ENCODE measurements at places on chromosomes 11 and 22.
A peak's percentile ranks its signal among the peaks of the same experiment; 100 is the strongest.

DNA sequence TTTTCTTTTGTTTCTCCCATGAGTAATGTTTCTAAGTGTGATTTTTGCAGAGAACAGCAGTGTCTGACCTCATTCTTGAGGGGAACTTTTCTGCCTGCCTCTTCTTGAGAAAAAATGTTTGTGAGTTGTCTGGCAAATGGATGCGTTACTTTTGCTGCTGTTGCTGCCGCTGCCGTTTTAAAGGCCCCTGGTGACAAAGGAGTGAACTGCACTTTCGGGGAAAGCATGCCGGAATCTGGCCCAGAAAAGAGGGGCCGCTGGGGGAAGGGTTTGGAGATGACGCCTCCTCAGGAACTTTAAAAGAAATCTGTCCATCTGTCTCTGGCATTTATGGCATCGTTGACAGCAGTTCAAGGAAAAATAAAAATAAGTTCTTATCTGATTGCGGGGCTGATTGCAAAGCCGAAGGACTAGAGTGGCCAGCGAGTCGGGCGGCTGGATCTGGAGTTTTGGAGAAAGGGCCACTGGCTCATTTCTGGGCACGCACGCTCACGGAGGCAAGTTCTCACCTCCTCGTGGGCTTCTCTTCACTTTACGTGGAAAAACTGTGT is 16.5 kb downstream of the ZBTB16 start:
- DNase-seq = peak; percentile 65

DNA sequence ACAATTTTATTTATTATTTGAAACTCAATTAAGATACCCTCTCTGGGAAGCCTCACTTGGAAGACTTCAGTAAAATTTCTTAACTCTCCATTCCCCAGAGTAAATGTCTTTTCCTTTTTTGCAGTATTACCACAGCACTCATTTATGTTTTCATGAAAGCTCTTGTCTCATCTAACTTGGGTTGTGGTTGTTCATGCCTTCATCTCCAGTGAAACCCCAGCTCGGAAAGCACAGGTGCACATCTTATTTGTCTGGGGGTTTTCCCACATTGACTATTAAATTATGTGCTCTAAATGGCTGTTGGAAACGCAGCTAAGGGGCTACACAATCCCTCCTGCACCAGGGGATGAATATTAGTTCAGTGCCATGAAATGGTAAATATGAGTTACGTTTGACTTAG is 954.2 kb upstream of the RAG2 start:
- no peak for DNase-seq

- no peak for DNase-seq
Measured at GRCh38 chr22:43183496-43184277, 3.2 kb downstream of the TTLL12 start.

GRCh38 chr11:24082860-24083259 is 414.0 kb upstream of the LUZP2 start:
- no peak for DNase-seq

GRCh38 chr11:35174666-35175065 is 35.7 kb downstream of the CD44 start:
- no peak for DNase-seq

DNA sequence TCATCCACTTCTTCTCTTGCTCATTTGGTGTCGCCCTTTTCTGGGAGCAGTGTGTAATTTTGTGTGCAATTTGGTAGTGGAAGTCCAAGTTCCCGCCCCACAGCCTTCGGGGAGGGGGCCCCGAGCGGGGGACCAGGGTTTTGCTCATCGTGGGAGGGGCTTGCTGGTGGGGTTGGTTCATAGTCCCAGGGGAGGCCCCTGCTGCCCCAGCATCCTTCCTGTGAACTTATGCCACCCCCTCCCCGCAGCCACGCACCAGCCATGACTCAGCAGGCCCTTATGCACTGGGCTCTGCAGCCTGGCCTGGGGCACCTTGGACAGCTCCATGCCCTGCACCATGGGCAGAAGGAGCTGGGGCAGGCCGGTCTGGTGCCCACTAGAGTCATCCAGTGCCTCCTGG is 1183.6 kb downstream of the BRD1 start:
- DNase-seq = no peak

DNA sequence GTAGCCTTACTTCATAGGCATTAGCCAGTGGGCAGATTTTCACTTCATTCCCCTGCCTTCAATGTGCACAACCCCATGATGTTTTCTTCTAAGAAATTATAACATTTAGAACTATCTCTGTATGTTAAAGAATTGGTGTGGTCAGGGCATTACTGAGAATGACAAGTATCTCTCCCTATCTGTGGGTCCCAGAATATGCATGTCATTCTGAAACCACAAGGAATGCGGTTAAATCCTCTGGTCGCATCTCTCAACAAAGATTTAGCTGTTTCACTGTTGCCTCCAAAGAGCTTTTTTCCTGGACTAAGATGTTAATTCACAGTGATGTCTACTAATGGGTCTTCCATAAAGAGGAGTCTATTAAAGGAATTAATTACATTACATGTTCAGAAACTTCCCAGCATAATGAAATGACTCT is 62.7 kb downstream of the LIF start:
- no peak for DNase-seq

GRCh38 chr11:69732910-69733309 is 29.1 kb upstream of the FGF19 start:
- no peak for DNase-seq

- DNase-seq = no peak
Measured at GRCh38 chr22:22616636-22617035, 27.8 kb upstream of the GGTLC2 start.

DNA sequence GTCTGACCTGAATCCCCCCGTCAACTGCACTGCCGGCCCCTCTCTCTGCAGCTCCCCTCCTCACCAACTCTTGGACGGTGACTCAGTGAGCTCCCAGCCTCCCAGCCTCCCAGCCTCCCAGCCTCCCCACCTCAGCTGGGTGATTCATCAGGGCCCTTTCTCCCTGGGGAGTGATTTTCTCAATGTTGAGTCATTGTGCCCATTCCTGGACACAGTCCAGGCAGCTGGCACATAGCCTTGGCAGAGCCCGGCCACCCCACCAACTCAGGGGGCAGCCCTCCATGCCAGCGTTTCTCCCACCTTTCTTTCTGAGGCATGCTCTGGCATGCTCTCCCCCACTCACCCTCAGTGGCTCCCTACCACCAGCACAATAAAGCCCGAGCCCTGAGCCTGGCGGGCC is 30.7 kb downstream of the PDE2A start:
- no peak for DNase-seq

GRCh38 chr11:46451759-46452158 is 60.2 kb upstream of the CHRM4 start:
- no peak for DNase-seq

DNA sequence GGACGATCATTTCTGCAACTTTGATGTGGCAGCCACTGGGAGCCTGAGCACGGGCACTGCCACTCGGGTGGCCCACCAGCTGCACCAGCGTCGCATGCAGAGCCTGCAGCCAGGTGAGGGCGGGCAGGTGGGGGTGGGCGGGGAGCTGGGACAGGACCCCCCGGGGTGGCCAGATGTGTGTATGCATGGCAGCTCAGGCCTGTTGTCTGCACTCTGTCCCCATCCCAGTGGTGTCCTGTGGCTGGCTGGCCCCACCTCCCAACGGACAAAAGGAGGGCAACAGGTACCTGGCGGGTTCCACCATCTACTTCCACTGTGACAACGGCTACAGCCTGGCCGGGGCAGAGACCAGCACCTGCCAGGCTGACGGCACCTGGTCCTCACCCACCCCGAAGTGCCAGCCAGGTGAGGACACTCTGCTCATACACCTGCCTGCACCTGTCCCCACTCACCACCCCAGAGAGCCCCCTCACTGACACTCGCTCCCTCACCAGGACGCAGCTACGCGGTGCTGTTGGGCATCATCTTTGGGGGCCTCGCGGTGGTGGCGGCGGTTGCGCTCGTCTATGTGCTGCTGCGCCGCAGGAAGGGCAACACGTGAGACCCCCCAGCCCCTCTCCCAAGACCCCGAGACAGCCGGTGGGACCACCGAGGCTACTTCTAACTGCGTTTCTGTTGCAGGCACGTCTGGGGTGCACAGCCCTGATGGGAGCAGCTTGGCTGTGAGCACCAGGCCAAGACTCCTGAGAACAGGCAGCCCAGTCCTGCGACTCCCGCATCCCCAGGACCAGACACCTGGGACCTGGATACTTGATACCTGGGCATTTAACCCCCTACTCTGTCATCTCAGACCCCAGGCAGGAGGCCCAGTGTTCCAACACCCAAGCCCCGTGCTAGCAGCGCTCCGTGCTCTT is 6.7 kb downstream of the SUSD2 start:
- no peak for DNase-seq

DNA sequence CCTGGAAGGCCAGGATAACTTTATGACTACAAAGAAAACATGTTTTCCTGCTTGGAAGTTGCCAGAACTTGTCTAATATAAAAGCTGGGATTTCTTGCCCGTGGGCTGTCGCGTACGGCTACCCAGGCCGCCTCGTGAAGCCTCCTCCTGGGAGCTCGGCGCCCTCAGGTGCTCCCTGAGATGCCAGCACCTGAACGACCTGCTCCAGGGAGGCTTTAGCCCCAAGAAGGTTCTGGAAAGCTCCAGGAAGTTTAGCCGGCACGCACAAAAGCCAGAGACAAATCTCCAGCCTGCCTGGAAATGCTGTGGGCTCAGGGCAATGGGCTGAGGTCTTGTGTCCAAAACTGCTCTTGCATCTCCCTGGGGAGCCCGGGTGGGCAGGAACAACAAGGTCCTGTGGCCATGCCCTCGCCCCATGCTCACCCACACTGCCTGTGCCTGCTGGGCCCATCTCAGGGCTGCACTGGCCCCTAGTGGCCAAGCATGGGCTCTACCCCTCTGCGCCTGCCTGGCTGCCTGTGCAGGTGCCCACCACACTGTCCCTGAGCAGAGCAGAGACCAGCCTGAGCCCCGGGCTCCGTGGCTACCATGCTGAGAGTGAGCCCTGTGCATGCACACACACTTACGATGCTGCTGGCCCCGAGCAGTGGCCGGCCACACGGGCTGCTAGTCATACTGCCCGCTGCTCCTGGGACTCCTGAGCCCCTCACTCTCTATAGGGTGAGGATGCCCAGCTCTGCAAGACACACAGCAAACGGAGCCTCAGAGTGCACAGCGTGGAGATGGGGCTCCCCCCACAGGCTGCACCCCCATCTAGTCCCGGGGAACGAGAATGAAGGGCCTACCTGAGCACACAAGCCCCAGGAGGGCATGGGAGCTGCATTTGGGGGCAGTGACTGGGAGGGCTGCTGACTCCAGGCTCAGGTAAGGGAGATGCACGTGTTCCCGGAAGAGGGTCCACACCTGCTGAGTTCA is 4.9 kb upstream of the CELSR1 start:
- no peak for DNase-seq

- no peak for DNase-seq
Measured at GRCh38 chr11:119189393-119189792, 4.1 kb downstream of the NHERF4 start.

- no peak for DNase-seq
Measured at GRCh38 chr11:122100756-122101080, 15.3 kb downstream of the BLID start.

- no peak for DNase-seq
Measured at GRCh38 chr11:44811841-44812448, 85.2 kb downstream of the TSPAN18 start.

DNA sequence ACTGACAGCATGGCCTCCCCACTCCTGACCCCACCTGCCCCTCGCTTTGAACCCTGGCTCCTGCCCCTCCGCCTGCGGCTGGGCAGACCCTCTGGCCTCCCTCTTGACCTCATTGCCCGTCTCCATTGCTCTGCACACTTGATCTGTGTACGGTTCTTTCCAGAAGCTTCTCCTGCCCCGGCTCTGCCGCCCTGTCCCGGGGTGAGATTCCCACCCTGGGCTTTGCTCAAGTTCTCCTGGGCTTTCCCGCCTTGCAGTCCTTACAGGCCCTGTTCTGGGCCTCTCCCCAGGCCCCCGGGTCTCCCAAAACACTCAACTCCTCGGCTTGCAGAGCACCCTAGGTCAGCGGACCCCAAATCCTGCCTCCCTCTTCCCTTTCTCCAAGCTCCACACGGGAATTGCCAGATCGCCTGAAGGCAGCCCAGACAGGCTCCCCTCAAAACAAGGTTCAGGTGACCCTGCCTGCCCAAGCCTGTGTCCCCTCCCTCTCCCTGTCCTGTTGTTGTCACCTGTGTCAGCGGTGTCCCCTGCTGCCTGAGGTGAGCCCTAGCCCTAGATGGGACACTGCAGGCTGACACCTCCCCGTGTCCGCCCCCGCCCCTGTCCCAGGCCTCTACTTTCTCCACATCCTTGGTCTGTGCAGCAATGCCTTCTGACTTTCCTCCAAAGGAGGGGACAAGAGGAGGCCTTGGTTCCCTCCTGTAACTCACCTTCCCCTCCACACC is 1.5 kb downstream of the GAL start:
- DNase-seq = peak; percentile 62

DNA sequence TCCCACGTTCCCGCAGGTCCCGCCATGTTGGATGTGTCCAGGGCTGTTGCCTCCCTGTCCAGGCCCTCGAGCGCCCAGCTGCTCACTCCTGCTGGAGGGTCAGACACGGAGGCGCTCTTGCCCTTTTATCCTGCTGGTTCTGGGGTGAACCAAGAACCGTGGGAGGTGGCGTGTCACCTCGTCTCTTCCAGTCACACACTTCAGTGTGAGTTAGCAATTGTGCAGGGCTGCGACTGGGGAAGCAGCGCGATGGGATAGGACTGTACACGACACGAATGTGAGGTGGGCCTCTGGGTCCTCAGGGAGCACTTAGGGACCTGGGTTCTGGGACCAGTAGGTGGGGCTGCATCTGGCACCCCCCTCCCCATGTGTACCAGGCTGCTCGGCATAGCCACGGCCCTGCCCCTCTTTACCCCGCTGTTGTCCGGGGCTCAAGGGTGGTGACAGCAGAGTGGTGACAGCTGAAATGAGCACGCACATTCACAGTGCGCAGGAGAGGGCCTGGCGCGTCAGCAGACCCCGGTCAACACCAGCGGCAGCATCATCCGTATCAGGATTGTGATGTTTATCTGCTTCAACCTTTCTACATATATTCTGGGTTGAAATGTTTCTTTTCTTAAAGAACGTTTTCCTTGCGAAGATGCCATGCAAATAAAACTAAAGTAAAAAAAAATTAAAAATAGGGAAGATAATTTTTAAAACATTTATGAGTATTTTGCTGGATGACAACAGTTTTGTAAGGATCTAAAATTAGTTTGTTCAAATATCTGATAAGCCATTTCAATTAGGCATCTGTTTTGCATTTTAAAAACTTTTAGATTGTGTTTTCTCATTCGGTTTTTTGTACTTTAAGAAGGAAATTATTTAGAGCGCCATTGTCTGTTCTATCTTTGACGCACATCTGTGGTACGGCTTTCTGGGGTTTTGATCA is 210.7 kb downstream of the TBC1D22A start:
- no peak for DNase-seq

DNA sequence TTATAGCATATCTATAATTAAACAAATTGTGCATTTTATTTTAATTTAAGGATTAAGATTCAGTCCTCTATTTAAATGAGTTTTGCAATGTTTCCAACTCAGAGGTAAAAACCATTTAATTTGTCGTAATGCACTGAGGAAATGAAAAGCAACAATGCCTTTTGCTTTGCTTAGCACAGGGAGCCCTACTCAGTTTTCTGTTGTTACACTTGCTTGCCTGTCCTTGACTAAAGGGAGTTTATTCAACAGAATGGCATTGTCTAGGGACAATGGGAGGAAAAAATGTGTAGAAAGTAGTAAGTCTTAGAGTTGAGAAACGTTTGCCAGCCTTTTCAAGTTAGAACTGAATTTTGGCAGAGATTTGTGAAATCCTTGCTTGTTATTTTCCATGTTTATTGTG is 734.2 kb upstream of the ANO3 start:
- DNase-seq = no peak

All from suprapubic skin (tissue), 4 donors.